Brain microvascular endothelial cell (primary cell): ENCODE measurements at places on chromosomes 11 and 22.

DNA sequence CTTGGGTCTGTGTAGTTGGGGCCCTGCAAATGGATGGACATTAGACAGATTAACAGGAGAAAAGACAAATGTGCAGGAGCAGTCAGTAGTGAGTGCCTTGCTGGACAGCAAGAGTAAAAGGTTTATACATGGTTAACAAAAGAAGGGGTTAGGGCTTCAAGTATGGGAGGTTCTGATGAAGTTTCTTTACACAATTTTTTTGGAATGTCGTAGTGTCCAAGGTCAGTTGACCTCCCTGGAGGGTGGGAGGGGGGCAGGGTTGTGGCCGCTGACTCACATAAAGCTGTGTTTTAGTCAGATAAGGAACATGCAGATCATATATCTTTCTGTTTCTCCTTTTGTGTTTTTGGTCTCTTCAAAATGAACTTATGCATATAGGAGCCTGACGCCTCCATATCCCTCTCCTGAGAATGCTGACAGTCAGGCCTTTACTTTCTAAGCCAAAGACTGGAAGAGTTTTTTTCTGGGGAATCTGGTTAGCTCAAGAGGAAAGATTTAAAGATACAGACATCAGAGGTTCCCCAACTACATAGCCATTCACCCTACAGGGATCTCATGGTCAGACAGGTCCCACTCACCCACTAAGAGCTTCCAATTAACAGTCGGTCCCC is 134.3 kb downstream of the NECTIN1 start:
- DNase-seq, result peak; percentile 86

- DNase-seq, result no peak
Observed at GRCh38 chr22:45832959-45833580, 143.9 kb downstream of the WNT7B start.

GRCh38 chr22:33867971-33868370 is 52.3 kb downstream of the LARGE1 start:
- DNase-seq, result no peak

- DNase-seq, result no peak
Observed at GRCh38 chr11:129815596-129816461, at the start of gene TMEM45B. Gene TMEM45B, plus strand, starts transcription at chr11:129815848. Its CDS starts 36,635 bp downstream, at chr11:129852483.

DNA sequence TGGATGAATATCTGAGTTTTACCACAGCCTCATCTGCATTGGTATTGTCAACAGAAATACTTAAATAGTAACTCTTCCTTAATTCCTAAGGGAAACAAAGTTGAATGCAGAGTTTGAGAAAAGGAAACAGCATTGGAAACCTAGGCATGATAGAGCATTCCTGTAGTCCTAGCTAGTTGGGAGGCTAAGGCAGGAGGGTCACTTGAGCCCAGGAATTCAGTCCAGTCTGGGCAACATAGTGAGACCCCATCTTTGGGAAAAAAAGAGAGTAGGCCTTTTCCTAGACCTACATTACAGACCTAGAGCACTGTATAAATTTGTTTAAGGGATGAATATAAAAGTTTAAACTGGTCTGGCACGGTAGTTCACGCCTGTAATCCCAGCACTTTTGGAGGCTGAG is 13.4 kb downstream of the PAFAH1B2 start:
- no peak for DNase-seq

DNA sequence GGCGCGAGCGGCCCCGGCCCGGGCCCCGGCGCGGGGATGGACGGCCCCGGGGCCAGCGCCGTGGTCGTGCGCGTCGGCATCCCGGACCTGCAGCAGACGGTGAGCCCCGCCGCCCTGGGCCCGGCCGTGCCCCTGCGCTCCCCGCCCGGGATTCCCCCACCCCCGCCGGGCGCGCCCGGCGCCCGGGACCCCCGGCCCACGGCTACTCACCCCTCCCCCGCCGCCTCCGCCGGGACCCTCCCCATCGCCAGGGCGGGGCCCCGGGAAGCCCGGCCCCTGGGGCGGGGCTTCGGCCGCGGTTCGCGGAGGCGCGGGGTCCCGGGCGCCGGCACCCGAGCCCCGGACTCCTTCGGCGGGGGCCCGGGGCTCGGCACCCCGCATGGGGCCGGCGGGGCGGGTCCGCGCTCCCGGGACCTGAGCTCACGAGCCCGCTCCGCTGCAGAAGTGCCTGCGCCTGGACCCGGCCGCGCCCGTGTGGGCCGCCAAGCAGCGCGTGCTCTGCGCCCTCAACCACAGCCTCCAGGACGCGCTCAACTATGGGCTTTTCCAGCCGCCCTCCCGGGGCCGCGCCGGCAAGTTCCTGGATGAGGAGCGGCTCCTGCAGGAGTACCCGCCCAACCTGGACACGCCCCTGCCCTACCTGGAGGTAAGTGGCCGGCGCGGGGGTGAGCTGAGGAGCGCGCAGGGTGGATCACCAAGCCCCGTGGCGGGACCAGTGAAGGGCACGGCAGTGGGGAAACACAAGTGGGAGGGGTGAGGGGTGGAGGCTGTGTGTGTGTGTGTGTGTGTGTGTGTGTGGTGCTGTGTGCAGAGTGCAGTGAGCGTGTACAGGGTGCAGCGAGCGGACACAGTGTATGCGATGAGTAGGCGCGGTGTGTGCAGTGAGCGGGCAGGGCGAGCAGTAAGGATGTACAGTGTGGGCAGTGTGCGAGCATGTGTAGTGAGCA is 2.3 kb downstream of the SHANK3 start:
- no peak for DNase-seq

DNA sequence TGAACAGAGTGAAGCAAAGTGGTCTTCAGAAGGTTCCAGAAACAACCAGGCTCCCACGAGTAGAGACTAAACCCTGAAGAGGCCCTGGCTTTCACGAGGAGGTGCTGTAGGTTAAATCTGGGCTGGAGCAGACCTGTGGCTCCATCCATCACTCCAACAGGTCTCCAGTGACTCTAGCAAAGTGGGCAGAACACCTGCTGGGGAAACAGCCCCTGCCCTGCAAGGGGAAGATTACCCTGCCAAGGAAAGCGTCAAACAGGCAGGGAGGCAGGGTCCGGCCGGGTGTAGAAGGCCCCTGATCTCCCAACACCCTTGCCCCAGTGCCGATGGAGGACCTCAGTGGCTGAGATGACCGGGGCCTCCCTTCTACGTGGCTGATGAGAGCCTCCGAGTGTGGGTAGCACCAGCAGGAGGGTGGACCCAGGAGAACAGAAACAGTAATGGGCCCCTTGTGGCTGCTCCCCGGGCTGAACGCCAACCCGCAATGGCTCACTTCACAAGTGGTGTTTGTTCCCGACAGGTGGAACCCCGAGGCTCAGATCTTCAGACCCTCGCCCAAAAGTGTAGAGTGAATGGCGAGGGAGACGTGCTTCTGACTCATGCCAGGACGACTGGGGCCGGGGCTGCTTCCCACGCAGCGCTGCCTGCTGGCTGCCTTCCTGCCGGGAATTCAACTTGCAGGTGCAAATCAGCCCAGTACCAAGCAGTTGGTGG is 112.0 kb downstream of the SHANK2 start:
- DNase-seq, result no peak
